ENCODE measurements at places on chromosomes 2 and 18.

DNA sequence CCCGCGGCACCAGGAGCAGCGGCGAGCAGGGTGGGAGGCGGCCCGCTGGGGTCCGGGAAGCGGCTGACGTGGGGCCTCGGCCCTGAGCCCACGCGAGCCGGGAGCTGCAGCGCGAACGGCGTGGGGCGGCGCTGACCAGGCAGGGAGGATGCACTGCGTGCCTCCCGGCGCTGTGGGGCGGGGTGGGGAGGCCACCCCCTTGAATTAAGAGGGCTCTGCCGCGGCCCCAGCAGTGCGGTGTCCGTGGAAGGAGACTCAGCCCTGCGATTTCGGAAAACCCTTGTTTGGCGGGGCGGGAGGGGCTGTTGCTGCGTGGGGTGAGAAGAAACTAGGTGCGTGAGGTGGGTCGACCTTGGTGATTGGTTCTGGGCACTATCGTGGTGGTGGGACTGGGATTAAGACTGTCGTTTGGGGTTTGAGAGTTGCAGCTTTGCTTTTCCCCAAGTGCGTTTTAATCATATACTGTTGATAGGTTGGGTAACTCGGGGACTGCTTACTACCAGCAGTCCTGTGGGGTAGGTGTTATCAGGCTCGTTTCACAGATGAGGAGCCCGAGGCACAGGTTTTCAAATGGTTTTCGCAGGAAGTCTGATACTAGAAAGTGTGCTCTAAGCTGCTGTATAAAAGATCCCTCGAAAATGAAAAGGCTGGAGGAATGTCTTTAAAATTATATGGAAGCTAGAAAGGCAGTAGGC is 722 bp downstream of the ACSL3 start:
- DNase-seq, result peak; percentile 56

- DNase-seq, result no peak
Observed at GRCh38 chr2:206915121-206915520, 24.2 kb upstream of the CPO start.

DNA sequence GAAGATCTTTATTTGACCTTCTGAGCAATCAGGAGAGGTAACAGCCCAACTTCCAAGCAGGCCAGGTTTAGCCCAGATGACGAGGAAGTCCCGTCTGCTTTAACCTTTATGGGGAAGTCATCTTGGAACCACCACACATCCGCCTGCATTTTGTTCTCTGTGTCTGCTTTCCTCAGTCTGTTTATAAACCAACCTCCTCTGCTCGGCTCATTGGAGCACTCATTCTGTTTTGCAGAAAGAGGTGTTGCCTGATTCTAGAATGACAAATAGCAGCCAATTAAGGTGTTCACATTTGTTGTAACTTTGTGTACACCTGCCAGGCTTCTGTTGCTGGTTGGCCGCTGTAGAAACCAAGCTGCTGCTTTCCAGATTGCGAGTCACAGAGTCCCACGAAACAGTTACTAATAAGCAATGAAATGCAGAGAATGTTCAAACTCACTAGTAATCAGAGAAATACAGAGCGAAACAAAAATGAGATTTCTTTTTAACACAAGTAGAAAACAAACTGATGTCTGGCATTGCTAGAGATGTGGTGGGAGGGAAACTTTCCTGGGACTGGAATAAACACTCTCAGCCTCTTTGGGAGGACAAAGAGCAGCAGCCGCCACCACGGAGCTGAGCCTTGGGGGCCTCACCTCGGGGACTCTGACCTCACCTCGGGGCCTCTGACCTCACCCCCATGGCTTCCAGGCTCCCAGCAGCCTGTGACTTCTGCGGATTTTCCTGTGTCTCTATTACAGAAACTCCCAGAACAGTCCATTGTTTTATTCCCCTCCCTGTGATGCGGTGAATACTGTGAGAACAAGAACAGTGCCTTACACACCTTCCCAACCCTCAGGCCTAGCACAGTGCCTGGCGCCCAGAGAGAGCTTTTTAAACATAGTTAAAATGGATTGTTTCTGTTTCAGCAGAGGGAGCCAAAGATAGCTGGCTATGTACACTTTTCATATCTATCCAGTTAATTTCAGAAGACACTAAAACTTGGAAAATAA is 64.0 kb downstream of the MBP start:
- DNase-seq, result peak; percentile 38

DNA sequence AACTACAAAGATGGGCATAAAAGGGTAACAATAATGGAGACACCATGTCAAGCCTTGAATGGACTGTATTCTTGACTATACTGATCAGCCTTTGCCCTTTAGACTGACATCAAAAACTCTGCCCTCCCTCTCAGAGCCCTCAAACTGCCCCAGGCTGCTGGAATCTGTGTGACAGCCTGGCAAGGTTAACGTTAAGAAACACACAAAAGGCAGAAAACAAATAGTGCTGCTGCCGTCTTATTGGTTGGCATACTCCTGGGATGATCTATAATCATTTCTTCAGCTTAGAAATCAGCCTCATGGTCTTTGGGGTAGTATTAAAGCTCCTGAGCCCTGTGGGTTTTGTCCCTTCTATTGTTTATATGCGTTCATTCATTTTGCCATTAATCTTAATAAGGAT is 338.0 kb downstream of the DCC start:
- DNase-seq, result no peak

DNA sequence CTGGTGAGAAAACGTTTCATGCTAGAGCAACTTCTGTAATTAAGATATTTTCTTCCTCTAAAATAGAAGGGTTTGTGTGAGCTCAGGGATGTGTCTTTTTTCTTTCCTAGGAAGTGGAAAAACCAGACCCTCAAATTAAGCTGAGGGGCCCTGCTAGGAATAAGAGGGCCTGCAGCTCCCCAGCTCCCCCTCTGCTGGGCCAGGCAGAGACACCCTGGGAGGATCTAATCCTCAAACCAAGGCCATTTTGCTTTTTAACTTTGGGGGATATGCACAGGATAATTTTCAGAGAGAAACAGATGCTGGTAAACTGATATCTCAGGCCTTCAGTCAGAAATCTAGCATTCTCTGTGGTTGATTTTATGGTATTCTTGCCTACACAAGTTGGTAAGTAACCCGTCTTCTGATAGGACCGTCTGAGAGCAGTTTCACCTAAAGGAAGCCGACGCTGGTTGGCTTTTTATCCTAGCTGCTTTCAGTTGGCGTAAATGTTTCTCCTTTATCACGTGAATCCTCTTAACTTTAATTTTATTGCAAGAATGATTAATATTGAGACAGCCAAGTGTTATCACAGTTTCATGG is 34.8 kb downstream of the SNTG2 start:
- no peak for DNase-seq

- no peak for DNase-seq
Observed at GRCh38 chr2:90077948-90078347, 1386.5 kb downstream of the RPIA start.

DNA sequence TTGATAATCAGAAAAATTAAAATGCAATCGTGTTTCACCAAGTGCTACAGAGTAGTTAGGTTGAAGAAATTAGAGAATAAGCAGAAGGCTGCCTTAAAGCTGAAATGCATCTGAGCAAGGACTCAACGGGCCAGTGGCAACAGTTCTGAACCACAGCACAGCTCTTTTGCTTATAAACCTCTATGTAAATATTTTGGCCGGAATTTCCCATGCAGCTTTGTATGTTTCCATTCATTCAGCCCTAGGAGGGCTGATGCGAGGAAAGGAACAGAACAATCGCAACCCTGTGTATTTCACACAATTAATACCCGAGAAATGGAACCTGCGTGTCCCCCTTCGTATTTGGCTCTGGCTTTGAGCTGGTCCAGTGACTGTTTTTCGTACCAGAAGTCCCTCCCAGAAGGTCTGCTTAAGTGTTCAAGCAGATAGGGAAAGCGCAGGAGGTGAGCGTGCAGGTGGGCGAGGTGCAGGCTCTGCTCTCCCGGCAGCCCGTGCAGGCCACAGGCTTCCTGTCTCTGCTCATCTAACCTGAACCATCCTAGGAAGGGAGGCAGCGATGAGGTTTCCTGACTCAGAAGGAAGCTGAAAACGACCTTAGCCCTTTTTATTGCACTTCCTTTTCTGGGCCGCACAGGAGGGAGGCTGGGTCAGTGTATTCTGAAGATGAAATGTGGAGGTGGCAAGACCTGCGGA is 67.3 kb downstream of the ASB1 start:
- DNase-seq, result peak; percentile 49

DNA sequence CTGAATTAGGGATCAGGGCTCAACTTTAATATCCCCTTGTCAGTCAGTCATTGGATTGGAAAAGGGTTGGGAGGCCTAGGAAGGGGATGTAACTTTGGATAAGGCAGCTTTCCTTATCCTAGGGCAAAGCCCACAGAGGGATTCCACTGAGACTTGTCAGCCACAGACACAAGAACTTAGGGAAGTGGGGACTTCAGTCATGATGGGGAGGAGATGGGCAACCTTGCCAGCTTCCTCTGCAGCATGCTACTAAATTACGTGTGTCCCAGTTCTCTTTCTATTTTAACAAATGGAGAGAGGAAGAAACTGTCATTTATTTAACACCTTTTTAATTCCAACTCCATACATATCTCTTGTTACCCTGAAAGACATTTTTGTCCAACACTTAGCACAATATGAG is 237.8 kb downstream of the WDR7 start:
- no peak for DNase-seq

GRCh38 chr2:220152281-220152935 is 525.0 kb downstream of the SLC4A3 start:
- no peak for DNase-seq

DNA sequence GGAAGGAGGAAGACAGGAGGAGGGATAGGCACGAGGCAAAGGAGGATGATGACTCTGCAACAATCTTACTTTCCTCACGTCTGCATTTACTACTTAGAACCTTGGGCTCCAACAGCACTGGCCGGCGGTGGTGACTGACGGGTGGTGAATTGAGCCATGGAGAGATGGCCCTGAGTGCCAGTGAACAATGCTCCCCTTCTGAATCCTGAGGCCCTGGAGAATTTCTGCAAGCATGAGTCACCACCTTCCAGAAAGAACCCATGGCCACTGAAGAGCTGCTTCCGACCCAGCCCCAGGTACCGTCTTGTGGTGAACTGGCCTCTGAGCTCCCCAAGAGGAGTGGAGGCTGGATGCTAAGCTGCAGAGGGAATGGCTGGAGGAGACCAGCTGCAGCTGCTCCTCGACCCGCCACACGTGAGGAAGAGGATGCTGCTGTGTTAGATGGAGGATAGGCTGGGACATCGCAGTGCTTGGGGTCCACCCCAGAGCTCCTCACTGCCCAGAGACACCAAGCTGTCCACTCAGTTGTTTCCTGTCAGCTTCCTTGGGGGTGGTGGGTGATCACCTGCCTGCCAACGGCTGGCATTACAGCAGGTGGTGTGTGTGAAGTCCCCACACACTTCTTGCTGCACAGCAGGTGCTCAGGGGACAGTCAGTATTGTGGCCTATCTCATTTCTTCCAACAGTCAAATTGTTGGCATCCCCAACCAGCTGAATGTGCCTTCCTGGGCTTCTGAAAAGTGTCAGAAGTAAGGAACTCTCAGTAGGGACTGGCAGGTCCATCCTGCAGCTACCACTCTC is 186.5 kb upstream of the ID2 start:
- DNase-seq, result no peak

DNA sequence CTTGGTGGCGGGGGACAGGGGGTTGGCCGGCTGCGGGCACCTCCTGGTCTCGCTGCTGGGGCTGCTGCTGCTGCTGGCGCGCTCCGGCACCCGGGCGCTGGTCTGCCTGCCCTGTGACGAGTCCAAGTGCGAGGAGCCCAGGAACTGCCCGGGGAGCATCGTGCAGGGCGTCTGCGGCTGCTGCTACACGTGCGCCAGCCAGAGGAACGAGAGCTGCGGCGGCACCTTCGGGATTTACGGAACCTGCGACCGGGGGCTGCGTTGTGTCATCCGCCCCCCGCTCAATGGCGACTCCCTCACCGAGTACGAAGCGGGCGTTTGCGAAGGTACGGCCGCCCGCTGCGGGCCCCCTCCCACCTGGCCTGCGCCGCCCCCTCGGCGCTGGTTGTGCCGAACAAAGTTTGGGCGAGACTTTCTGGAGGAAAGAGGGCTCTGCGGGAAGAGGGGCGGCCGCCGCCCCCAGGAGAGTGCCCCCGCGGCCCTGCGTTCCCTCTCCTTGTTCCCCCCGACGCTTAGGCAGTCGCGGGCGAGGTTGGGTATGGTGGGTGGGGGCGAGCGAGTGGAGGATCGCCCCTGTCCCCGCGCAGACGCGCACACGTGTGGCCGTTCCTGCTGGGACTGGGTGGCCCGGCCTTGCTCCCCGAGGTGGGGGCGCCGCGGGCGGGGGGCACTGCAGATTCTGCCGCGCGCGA is 866 bp downstream of the CRIM1 start:
- DNase-seq, result peak; percentile 18

- DNase-seq, result no peak
Observed at GRCh38 chr2:211829725-211830124, 708.9 kb downstream of the ERBB4 start.

- DNase-seq, result no peak
Observed at GRCh38 chr2:100766806-100767205, 53.1 kb upstream of the NPAS2 start.

- no peak for DNase-seq
Observed at GRCh38 chr2:121203591-121204249, 81.3 kb downstream of the TFCP2L1 start.

DNA sequence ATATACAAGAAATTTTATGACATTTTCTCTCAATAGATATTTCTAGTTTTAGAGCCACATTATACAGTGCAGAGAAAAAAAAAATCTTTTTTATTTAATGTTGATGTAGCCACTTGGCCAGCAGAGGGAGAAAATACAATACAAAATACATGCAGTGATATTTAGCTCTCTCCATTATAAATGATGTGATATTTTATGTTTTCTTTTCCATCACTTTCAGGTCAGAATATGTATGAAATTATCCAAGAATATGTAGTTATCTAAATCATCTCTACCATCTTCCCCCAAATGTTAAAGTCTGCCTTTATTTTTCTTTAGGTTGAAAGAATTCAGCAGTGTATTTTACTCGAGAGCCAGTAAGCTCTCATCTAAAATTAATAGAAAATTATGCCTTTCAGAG is 533.6 kb upstream of the FSHR start:
- no peak for DNase-seq

GRCh38 chr2:100404411-100404810 is 13.1 kb downstream of the CHST10 start:
- DNase-seq, result no peak

- DNase-seq, result no peak
Observed at GRCh38 chr2:224958462-224958857, 83.8 kb downstream of the DOCK10 start.

DNA sequence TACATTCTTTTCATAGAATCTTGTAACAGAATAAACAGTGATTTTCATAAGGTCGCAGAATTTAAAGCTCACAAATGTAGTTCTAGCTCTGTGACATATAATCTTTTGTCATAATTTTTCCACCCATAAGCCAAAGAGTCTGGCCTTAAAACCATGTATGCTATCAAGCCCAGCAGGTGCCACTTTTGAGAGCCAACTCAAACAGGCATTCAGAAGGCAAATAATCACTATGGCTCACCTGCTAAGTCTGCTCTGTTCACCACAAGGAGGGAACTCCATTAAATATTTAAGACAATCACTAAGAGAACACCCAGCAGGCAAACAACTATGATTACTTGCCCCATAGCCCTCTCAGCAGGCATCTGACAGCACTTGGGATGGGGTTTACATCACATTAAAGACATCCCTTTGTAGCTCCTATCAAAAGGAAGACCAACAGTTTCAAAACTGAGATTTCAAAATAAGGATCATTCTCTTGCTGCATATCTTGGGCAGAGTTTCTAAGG is 241.6 kb downstream of the PDE11A start:
- no peak for DNase-seq

All from germinal center (tissue), 1 donor.